GM23338 (cell line): ENCODE measurements at places on chromosomes 4 and X. TPM values are rescaled to one million over a fixed set of nuclear protein-coding genes. Genes with fewer than 3 reads are reported as not detected.

Gene ADH7
- polyA plus RNA-seq = not detected in 2 replicates

Gene MAGEA1
- polyA plus RNA-seq = not detected in 2 replicates

Gene HPGD
- 3.9 and 5.6 TPM in 2 replicates for polyA plus RNA-seq

Gene IL3RA
- 0.78 and 0.86 TPM in 2 replicates for polyA plus RNA-seq

Gene TRAM1L1
- 1.9 and 2.1 TPM in 2 replicates for polyA plus RNA-seq

Gene SLC38A5
- 20.7 and 24.6 TPM in 2 replicates for polyA plus RNA-seq

Gene COL4A6
- polyA plus RNA-seq = 2.8 and 4.1 TPM in 2 replicates

Gene FRMPD4
- 0.19 and 0.28 TPM in 2 replicates for polyA plus RNA-seq

Gene BEX4
- 120 and 135 TPM in 2 replicates for polyA plus RNA-seq

Gene FGFR3
- 3.6 and 4.2 TPM in 2 replicates for polyA plus RNA-seq
